ENCODE measurements at places on chromosomes 1 and 21. TPM values are rescaled to one million over a fixed set of nuclear protein-coding genes. Genes with fewer than 3 reads are reported as not detected.

Gene INAVA
- total RNA-seq, result 54.3 TPM

Gene FABP3
- 3.3 TPM for total RNA-seq

Gene MAN1C1
- total RNA-seq, result 2.7 TPM

Gene TBX19
- total RNA-seq, result 4.3 TPM

Gene CHIT1
- total RNA-seq, result 0.54 TPM

Gene MCOLN3
- total RNA-seq, result 10.1 TPM

Gene FCMR
- not detected for total RNA-seq

Gene RIPPLY3
- 15.6 TPM for total RNA-seq

Gene PYCR2
- total RNA-seq, result 101 TPM

Gene GBP6
- total RNA-seq, result not detected

Gene HHAT
- 9.6 TPM for total RNA-seq

Gene IL6R
- total RNA-seq, result 1.0 TPM

Gene PTPN22
- not detected for total RNA-seq

Gene PCBP3
- 10.6 TPM for total RNA-seq

Gene OLFML3
- 1.9 TPM for total RNA-seq

Gene AADACL4
- total RNA-seq, result not detected
